ENCODE measurements at places on chromosomes 12 and 14.
A peak's percentile ranks its signal among the peaks of the same experiment; 100 is the strongest.

GRCh38 chr12:2353281-2353680 is 300.5 kb downstream of the CACNA1C start:
- DNase-seq = no peak

- no peak for DNase-seq
These were observed 47.8 kb upstream of the CHGA start for GRCh38 chr14:92874962-92875661.

GRCh38 chr12:59708064-59708463 is 112.2 kb downstream of the SLC16A7 start:
- DNase-seq = no peak

- peak; percentile 88 for DNase-seq
These were observed at the start of gene HOXC13 for GRCh38 chr12:53938326-53939140. HOXC13 (plus strand) TSS chr12:53938831; CDS start chr12:53938907, 76 bp downstream.

DNA sequence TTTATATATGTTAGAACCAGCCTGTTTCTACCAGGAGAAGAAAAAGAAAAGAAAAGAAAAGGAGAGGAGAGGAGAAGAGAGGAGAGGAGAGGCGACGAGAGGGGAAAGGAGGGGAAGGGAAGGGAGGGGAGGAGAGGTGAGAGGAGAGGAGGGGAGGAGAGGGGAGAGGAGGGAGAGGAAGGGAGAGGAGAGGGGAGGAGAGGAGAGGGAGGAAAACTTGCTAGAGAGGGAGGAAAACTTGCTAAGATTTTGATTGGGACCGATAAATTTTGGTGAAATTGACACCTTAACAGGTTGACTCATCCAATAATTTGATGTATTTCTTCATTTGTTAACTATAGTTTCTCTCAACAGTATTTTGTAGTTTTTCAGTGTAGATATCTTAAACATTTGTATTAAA is 164.0 kb upstream of the SYT1 start:
- no peak for DNase-seq

DNA sequence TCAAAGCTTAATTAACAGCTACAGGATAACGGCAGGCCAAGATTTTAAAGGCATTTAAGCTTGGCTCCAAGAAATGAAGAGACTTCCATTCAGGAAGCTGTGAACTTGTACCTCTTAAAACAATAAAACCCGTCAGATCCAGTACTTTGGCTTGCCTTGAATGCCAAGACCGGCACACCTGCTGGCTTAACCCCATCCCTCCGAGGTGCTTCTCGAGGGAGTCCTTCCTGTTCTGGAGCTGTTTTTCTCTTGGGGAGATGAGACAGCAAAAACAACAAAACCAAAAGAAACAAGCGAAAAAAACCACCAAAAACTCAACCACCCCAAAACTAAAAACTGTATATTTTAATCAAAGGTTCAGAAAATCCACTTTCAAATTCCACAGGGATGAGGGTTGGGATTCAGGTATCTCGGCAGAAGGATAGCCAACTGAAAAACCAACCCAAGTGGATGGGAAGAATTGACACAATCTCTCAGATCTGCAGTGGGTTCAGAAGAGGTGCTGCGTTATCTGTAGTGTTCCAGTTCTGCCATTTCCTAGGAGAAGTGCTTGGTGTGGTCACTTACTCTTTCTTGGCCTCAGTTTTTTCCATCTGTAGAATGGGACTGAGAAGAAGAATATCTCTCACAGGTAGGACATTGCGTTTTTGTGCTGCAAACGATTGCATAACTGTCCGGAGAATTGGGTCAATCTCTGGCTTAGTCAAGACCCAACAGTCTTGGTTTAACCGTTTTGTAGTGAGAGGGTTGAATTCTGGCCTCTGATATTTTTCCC is 420.1 kb downstream of the VRK1 start:
- no peak for DNase-seq

DNA sequence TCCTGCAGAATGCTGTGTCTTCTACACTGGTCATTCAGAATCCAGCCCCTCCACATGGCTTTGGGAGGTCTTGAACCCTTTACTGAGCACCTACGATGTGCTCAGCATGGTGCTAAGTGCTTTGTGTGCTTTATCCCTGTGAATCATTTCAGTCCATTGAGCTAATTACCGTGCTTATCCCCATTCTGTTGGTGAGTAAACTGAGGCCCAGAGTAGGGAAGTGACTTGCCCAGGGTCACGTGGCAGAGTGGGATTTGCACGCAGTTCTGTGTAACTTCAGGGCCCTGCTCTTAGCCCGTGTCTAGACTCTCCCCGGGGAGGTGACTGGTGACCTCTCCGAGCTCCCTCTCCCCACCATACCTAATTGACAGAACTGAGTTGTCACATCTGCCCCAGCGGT is 27.4 kb downstream of the MVK start:
- DNase-seq = no peak

GRCh38 chr12:5682581-5682980 is 250.7 kb downstream of the NTF3 start:
- DNase-seq = no peak

DNA sequence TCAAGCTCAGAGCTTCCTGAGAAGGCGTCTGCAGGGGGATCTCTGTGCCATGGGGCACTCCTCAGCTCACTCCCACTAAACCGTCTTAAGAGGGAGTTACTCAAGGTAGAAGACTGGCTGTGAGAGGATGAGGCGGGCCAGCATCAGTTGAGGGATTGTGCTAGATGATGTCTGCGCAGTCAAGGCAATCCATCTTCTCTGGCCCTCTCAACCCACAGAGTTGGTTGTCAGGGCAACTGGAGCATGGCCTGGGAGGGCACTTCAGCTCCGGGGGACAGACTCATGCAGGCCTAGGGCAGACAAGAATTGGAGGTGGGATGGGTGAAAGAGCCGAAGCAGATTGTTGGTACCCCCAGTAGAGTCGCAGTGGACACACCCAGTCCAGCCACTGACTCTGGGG is 9.0 kb downstream of the GSTZ1 start:
- no peak for DNase-seq

DNA sequence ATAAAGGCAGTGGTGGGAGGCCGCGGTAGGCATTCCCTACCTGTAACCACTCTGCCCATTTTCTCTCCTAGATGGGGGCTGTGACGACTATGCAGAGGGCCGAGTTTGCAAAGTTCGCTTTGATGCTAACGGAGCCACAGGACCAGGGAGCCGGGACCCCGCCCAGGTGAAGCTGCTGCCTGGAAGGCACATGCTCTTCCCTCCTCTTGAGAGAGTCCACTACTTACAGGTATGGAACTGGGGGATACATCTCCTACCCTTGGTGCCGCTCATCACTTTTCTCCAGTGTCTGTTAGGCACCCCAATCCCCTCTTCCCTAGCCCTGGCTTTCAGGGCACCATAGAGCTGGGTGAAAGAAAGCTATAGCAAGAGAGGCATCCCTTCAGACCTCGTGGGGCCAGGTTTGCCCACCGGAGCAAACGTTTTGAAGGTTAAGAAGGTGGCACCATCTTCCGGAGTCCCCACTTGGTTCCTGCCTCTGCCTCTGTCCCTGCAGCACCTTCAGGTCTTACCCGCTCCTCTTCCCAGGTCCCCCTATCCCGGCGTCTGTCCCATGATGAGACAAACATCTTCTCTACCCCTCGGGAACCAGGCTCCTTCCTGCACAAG is 2.0 kb upstream of the P3H3 start:
- DNase-seq = no peak

- peak; percentile 64 for DNase-seq
These were observed 49.8 kb downstream of the SLC6A12 start for GRCh38 chr12:164207-164606.

- DNase-seq = no peak
These were observed 47.5 kb downstream of the NOS1 start for GRCh38 chr12:117313926-117314325.

- no peak for DNase-seq
These were observed 86.0 kb upstream of the ANO4 start for GRCh38 chr12:100708591-100708990.

GRCh38 chr12:79850610-79851299 is 84.1 kb downstream of the PPP1R12A start:
- no peak for DNase-seq

DNA sequence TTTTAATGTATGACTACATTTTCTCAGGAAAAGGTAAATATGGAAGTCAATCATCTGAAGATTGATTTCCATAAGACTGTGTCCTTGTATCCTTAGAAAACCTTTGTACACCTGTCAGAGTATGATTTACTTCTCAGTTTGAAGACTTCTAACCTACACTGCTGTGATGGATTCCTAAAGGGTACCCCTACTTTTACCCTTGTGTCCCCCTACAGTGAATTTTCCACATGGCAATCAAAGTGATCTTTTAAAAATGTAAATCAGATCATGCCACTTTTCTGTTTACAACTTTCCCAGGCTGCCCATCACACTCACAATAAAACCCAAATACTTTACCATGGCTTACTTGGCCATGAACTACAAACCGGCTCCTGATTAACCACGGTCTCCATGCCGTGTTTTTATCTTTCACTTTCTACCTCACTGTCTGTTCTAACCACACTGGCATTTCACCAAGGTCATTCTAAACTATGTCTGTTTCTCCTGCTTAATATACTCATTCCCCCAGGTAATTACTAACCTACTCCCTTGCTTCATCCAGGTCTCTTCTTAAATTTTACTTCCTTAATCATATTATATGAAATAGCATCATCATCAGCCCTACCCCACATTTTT is 8.1 kb downstream of the DNAI7 start:
- DNase-seq = no peak

DNA sequence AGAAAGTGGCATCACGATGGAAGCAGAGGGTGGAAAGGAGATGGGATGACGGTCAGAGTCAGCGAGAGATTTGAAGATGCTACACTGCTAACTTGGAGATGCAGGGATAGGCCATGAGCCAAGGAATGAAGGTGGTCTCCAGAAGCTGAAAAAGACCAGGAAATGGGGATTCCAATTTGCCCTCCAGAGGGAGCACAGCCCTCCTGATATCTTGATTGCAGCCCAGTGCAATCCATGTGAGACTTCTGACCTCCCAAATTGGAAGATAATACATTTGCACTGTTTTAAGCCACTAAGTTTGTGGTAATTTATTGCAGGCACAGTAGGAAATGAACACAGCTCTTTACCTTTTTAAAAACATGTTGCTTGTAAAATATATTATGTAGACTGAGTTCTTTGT is 549.5 kb downstream of the VRK1 start:
- no peak for DNase-seq

GRCh38 chr14:24688030-24688658 is 54.2 kb upstream of the GZMB start:
- no peak for DNase-seq

DNA sequence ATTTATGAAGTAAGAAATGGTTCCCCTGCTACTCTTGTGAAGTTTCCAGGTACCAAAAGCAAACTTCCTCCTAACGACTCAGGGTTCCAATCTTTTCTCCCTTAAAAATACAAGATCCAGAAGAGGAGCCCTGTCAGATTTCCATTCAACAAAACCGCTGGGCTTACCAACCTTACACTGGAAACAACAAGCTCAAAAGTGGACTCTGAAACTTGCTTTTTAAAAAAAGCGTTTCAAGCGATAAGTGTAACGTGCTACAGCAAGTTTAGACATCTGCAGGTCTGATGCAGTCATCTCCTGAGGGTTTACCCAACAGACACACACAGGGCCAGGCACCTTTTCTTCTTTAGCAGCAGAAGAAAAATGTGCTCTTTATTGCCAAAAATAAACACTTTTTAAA is 6.9 kb upstream of the CREBL2 start:
- no peak for DNase-seq

- DNase-seq = no peak
These were observed 318.1 kb upstream of the PDE3A start for GRCh38 chr12:20050221-20050620.

GRCh38 chr14:42014301-42014700 is 407.6 kb downstream of the LRFN5 start:
- DNase-seq = no peak

- no peak for DNase-seq
These were observed 149.4 kb upstream of the PLEKHG7 start for GRCh38 chr12:92553389-92553788.

DNA sequence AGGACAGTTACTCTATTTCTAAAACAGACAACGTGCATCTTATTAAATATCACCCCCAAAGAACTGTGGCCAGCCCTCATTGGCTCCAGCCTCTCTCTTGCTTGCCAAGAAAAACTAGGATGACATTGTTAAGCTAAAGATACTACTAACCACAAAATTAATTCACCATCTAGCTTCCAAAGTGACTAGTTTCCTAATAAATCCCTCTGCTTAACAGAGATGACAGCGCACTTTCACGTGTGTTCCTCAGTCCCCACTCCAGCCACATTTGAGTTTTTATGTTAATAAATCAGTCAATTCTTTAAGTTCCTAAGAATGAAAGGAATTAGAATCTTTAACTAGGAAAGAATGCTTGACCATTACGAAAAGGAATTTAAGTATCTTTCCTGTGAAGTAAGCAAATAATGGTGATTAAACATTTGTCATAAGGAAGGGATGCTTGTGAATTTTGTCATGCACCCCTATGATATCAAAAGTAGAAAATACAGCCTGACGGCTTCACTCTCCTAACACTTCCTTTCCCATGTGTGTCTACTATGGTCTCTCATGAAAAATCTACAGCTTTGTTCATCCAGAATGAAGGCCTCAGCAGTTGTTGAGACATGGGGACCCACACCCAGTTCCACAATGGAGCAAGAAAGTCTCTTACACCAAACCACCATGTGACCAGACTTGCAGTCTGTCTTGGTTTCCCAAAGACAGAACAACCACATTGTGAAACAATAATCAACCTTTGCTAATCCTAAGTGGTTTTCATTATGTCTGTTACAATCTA is 8.1 kb downstream of the CORO1C start:
- DNase-seq = no peak

DNA sequence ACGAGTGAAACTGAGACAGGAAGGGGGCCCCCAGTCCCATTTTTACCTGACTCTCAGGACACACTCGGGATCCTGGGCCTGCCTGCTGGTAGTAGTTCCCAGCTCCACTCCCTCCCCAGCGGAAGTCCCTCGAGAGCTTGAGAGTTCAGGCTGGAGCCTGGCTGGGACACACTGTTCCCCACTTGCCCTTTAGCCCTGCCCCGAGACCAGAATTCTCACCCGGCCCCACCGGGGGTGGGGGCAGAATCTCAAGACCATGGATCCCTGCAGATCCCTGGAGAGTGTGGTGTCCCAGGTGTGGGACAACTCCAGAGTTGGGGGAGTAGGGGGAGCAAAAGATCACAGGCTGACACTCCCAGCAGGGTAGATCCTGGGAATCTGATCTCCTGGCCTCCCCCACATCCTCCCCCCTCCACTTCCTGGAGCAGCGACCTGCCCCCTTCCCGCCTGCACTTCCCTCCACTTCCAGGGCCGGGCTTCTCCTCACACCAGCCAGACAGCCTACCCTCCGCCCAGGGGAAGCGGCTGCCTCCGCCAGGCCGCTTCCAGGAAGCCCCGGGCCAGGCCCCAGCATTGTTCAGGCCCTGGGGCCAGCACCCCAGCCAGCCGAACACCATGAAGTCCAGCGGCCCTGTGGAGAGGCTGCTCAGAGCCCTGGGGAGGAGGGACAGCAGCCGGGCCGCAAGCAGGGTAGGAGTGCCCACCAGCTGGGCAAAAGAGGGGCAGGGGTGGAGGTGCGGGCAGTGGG is at the start of gene TNS2:
TNS2 (plus strand) TSS at position 495 of the 748 bp plus-strand sequence; CDS start at position 616, 121 bp downstream.
- peak; percentile 75 for DNase-seq
